ENCODE measurements at places on chromosomes 11 and 22.

DNA sequence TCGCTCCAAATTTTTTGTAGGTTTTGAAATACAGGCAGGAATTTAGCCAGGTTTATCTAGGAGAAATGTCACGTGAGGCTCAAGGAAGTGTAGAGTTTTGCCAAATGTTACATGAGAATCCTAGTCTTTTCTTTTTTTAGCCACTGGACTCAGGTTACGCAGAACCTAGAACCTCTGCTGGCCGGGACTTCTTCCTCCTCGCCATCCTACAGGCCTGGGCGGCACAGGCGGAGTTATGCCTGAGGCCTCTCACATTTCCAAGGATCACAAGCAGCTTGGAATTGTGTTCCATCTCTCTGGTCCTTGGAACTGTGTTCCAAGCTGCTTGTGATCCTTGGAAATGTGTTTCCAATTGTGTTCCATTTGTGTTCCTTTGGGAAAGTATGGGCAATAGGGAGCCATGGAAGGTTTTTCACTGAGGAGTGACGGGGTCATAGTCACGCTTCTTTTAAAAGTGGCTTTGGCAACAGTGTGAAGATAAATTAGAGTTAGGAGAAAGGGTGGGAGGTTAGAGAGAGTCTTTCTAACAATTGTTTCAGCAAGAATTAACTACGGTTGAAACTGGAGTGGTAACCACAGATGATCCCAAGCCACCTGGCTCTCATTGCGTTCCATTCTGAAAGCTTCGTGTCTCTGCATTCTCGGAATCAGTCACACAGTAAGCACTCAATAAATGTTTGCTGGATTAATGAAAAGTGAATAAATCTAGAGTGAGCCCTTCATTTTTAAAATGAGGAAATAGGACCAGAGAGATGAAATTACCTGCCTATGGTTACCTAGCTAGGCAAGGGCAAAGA is 12.5 kb upstream of the POU2AF1 start:
- no peak for DNase-seq

DNA sequence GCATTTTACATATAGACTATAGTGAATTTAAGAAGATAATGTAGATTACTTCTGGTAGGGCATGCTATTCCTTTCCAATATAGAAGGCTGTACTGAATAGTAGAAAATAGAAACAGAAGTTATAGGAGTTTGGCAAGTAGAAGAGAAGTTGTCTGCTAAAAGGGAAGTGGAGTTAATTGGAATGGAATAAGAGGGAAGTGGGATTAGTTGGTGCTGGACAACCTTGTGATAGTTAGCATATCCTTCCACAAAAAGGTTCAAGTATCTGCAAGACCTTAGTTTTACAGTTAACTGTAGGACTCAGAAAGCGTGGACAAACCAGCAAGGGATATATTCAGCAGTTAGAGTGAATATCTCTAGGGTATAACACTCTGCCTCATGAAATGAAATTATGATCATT is 185.5 kb downstream of the SWAP70 start:
- DNase-seq, result no peak

- no peak for DNase-seq
Observed at GRCh38 chr11:102420547-102420946, 32.0 kb downstream of the TMEM123 start.

- DNase-seq, result no peak
Observed at GRCh38 chr11:75193711-75194110, 42.8 kb downstream of the SLCO2B1 start.

DNA sequence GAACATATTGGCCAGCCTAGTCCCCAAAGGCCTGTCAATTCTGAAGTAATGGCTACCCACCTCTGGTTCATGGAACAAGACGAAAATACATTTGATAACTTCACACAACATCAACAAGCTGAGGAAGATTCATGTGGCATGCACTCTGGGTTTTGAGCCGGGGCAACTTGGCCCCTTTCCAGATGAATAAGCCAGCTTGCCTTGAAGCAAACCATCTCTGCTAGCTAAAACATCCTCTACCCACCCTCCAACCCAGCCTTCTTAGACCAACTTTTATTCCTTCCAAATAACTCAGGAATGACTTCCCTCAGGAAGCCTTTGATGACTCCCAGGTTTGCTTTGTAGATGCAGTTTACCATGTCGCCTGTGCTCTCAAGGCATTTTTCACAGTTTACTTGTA is 94.4 kb downstream of the SLC1A2 start:
- DNase-seq, result no peak

- no peak for DNase-seq
Observed at GRCh38 chr11:132024587-132025295, 654.3 kb downstream of the NTM start.

- DNase-seq, result no peak
Observed at GRCh38 chr22:34760276-34761008, 305.5 kb upstream of the ISX start.

DNA sequence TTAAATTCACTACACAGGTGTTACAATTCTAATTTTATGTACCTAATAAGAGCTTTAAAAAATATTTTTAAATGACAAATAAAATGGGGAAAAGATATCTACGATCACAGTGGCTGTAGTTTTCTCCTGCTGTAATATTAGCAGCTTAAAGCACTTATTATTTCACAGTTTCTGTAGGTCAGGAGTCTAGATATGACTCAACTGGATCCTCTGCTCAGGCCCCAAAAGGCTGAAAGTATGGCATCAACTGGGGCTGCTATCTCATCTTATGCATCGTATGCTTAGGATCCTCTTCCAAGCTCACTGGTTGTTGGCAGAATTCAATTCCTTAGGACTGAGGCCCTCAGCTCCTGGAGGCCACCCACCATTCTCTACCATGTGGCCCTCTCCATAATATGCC is 12.8 kb downstream of the FBXO3 start:
- no peak for DNase-seq

GRCh38 chr11:8532475-8532874 is 61.6 kb downstream of the STK33 start:
- no peak for DNase-seq

DNA sequence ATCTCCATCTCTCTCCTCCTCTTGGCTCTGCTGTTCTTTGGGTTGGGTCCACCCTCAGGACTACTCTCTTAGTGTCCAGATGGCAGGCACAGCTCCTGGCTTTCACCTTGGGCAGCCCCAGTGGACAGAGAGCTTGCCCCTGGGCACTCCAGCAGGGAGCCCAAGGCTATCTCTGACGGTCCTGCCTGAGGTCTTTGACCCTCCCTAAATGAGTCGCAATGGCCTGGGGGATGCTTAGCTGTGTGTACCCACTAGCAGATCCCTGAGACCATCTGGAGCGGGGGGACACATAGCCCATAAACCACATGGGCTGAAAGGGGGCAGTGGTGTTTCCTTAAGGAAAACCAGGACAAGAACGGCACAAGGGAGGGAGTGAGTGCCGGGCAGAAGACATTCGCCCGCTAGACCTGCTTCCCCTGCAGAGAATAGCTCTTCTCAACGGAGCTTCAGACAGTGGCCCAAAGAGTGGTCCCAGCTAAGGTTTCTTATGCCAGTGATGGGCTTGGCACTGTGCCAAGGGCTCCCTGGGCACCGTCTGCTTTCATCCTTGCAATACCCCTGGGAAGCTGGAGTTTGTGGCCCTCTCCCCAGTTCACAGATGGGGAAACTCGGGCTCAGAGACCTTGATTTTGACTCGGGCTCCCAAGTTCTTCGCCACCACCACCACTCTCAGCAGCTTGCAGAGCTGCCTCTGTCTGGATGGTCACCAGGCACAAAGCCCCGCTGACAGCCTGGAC is 53.9 kb upstream of the ANO1 start:
- no peak for DNase-seq

DNA sequence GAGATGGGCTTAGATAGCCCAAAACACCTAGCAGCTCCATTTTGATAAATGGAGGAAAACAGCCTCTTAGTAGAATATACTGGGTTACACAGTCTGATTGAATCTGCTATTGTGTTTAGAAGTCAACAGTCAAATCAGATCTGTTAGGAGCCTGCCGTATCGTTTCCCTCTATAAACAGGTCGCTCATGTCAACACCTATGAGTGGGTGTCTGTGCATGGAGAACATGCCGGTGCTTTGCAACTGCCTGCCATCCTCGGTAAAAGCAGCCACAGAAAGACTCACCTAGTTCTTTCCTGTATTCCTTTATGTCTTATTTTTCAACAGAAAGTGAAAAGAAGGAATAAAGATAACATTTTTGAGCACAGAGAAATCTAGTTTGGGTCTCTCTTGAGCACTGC is 99.4 kb downstream of the ETS1 start:
- DNase-seq, result no peak

GRCh38 chr22:46773076-46773475 is 10.6 kb downstream of the TBC1D22A start:
- no peak for DNase-seq

GRCh38 chr11:13098616-13099289 is 89.6 kb downstream of the RASSF10 start:
- no peak for DNase-seq

DNA sequence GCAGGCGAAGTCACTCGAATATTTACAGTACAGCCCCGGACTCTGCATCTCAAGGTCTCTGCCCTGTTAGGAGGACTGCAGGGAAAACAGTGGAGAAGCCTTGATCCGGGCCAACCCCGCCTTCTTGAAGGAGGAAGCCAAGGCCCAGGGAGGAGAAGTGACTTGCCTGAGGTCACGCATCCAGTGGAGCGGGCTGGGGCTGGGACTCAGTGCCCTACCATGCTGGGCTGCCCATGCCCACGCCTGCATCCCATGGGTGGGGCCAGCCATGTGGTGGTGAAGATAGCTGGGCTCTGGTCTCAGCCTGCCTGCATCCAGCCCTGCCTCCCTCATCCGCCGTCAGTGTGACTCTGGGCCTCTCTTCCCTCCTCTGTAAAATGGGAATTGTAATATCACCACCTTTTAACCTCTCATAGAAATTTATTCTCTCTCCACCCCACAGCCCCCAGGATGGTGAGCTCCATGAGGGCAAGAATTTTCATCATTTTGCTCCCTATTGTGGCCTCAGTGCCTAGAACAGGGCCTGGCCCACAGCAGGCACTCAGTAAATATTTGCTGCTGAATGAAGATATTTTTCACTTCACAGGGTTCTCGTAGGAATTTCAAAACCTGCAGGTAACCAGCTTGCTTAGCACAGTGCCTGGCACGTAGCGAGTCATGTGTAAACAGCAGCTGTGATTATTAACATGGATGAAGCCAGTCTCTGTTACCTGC is 57.3 kb downstream of the OTOG start:
- no peak for DNase-seq

DNA sequence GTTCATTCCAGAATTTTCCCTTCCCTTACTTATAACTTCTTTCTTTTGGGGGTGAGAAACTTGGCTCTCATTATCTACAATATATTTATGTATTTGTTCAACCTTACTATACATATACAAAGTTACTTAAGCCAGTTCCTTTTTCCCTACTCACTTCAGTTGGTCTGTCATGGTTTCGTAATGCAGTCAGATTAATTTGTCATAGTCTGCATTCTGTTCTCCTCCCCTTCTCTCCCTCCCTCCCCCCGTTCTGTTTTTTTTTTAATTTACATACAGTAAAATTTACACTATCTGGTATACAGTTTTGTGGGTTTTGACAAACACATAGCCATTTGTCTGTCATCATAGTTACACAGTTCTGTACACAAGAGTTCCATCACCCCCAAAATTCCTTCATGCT is 71.8 kb upstream of the ADORA2A start:
- DNase-seq, result no peak

GRCh38 chr11:6414874-6415328 is 4.0 kb downstream of the APBB1 start:
- DNase-seq, result no peak

DNA sequence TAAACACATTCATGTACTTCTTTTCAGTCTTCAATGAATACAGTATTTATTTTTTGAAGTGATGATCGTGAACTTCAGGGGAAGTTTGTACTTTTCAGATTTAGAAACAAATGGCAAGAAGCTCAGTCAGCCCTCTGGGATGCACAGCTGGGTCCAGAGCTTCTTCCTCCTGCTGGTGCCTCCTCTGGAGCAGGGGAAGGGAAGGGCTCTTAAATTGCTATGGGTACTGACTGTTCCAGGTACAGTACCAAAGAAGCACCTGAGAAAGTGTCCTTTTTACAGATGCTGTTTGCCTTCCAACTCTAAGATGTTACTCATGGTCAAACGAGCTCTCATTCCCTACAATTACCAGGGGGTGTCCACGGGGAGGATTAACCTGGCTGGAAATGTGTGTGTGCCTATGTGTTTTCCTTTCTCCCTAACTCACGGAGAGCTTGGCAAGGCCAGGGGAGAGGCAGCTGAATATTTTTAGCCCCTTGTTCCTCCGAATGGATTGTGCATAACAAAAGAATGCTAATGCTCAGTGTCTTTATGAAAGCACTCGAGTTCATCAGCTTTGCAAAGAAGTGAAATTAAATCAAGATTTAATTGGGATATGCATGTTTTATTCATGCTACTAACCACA is 313.7 kb upstream of the CADM1 start:
- DNase-seq, result no peak

DNA sequence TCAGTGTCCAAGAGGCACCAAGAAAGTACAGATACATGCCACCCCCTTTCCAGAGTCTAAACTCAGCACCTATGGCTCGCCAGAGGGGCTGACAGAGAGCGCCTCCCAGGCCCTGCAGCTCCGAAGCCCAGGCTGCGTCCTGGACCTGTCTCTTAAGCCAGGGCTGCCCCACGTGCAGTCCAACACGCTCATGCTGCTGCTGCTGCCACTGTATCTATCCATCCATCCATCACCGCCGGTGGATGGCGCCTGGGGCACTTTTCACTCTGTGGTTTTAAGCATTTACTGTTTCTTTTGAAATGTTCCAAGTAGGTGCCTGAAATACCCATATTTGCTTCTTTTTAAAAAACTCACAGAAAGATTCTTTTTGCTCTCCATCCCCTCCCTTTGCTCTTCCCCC is 41.8 kb downstream of the MACROD1 start:
- no peak for DNase-seq

DNA sequence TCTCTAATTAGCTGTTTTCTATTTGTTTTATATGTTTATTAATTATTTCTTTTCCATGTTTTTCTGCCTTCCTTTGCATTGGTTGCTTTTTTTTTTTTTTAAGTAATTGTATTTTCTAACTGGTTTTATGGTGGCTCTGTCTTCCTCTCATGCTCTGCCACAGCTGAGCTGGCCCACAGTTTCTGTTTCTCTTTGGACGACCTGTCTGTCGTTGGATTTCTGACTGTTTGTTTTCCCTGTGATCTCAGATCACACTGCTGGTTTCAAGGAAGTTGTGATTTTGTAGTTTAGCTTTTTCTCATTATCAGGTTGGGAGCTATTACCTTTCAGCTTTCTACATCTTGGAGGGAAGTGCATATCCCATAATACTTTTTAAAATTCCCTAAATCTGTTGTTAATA is 15.9 kb upstream of the OR6M1 start:
- no peak for DNase-seq
